ENCODE measurements at places on chromosomes 2 and 18.

- DNase-seq, result no peak
Observed at GRCh38 chr18:2425426-2426317, 145.6 kb downstream of the METTL4 start.

DNA sequence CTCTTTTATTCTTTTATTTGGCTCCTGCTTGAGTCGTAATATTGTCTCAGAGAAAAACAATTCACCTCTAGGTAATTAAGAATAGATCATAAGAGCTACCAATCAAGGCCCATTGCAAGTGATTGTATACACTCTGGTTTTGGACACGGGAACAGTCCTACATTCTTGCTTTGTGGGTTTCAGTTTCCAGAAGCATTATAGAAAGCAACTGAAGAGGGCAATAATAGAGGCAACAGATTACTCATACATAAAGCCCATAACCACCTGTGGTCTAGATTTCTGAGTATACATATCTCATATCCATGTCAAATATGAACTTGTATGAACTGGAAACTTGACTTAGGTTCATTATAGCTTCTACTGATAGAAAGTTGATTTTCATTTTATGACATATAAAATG is 65.4 kb downstream of the DIS3L2 start:
- no peak for DNase-seq

GRCh38 chr18:77346208-77346810 is 96.7 kb downstream of the GALR1 start:
- no peak for DNase-seq

GRCh38 chr2:182915369-182916326 is 49.2 kb upstream of the FRZB start:
- DNase-seq, result no peak

GRCh38 chr2:44275927-44276303 is 635 bp downstream of the SLC3A1 start:
- DNase-seq, result no peak

DNA sequence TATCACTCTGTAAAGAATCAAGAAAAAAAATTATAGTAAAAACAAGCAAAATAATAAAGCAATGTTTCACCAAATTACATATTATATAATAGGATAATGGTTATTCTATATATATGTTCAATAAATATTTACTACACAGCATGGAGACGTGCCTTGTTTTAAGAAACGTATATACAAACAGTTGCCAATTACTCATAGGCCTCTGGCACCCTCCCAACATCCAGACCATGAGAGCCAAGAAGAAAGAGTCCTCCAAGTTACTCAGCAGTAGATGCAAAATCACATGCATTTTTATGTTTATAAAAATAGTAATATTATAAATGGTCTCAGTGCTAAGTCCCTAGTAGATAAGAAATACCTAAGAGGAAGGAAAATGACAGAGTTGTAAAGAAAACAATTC is 64.8 kb downstream of the REV1 start:
- DNase-seq, result no peak

DNA sequence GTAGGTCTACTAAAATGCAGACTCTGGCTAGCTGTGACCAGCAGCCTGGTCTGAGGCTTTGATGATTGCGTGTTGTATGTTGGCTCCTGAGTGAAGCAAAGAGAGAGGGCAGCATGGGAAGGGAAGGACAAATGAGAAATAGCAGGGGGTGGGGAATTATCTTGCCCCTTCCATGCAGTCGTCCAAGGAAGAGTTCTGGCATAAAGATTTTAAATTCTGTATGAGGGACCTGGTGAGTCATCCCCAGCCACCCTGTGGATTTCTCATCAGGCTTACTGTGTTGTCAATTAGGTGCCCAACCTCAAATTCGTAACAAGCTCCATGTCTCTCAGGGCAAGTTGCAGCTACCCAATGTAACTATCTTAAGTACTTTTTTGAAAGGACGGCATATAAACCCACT is 72.1 kb upstream of the NOSTRIN start:
- no peak for DNase-seq

DNA sequence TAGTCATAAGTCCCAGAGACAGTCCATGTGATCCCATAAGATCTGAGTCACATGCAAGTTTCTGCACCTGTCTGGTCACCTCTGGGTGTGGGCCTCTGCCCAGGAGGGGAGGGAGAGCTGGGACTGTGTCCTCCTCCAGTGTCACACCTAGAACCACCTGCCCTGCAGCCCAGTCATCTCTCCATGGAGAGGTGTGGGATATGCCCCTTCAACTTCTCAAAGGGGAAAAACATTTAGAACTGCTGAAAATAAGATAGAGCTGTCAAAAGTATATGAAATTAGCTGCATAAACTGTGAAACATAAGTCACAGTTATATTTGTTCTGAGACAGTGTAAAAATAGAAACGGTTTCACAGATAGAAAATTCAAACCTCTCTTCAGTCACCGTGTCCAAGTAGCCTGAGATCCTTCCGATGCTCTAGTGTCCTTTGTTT is 55.4 kb downstream of the NGEF start:
- DNase-seq, result no peak

GRCh38 chr18:43130716-43131260 is 15.3 kb upstream of the RIT2 start:
- no peak for DNase-seq

GRCh38 chr2:222819722-222820333 is 41.0 kb upstream of the ACSL3 start:
- no peak for DNase-seq

Data from effector CD4-positive, alpha-beta T cell (primary cell).